Stimulated activated CD8-positive, alpha-beta memory T cell treated with anti-CD3 and anti-CD28 coated beads, Interleukin-4, amount 100 ng/mL, for 4 hours (primary cell): ENCODE measurements at places on chromosomes 6 and 20.

GRCh38 chr6:163446549-163446948 lies 32.0 kb downstream of the QKI start:
- no peak for DNase-seq

DNA sequence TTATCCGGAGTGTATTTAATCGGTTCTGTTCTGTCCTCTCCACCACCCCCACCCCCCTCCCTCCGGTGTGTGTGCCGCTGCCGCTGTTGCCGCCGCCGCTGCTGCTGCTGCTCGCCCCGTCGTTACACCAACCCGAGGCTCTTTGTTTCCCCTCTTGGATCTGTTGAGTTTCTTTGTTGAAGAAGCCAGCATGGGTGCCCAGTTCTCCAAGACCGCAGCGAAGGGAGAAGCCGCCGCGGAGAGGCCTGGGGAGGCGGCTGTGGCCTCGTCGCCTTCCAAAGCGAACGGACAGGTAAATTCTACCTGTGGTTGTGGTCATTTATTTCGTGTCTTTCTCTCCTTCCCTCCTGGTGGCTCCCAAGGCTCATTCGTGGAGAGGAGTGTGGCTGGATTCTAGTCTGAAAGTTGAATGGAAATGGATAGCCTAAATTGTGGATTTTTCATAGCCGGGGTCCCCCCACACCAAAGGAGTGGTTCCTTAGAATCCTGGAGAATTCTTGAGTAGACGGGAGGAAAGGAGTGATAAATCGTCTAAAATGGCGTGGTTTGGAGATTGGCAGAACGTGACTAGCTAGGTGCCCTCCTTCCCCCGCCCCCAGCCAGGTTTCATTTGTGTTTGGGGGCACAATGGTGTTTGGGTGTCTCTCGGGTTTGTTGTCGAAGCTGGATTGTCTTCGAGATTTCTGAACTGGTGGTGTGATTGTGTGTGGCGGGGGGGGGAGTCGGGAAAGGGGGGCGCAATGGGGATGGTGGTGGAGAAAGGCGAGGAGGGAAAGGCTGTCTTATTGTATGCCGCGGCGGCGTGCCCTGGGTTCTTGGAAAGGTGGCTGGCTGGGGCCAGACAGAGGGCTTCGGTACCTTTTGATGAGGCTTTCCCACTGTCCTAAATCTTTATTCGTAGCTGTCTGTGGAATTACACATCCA lies 673 bp downstream of the MARCKS start:
- DNase-seq, result no peak

- DNase-seq, result no peak
Observed at GRCh38 chr6:99324996-99325395, 24.5 kb downstream of the FAXC start.

DNA sequence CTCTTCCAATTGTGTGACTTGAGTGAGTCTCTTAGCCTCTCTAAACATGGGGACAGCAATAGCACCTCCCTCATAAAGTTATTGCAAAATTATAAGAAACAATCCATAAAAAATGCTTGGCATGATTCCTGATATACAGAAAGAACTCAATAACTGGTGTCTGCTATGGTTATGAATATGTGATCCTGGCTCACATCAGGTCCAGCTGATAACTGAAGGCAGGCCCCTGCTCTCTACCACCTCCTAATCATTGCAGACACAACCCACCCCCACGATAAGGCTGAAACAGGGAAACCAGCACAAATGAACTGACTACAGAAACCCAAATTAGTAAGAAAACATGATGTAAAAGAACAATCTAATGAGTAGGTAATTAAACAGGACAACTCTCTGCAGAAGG lies 5.4 kb downstream of the TRIM15 start:
- no peak for DNase-seq

DNA sequence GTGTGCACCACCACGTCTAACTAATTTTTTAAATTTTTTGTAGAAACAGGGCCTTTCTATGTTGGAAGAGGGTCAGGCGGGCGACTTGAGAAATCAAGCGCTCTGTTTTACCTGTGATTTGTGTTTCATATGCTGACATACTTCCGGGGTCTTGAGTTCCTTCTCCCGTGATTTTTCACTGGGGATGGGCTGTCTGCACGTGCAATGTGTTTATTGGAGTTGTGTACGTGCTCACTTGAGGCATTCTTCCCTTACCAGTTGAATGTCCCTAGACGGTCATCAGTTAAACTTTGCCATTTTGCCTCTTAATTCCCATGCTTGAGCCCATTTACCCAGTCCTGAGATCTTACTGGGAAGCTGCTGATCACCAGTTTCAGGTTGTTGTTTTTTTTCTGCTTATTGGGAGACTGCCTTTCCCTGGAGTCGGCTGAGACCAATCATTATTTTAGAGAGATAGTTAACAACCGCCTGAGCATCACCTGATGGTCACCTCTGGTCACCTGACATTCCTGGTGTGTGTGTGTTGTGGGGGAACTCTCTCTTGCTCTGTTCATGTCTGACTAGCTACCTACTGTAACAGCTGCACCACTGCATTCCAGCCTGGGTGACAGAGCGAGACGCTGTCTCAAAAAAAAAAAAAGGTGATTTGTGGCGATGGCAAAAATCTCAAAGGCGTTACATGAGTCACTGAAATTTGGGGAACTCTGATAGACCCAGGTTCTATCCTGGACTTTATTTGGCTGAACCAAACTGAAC lies 34.8 kb upstream of the NCOA3 start:
- DNase-seq, result no peak

GRCh38 chr6:157813750-157814455 lies 9.1 kb upstream of the SNX9 start:
- no peak for DNase-seq

DNA sequence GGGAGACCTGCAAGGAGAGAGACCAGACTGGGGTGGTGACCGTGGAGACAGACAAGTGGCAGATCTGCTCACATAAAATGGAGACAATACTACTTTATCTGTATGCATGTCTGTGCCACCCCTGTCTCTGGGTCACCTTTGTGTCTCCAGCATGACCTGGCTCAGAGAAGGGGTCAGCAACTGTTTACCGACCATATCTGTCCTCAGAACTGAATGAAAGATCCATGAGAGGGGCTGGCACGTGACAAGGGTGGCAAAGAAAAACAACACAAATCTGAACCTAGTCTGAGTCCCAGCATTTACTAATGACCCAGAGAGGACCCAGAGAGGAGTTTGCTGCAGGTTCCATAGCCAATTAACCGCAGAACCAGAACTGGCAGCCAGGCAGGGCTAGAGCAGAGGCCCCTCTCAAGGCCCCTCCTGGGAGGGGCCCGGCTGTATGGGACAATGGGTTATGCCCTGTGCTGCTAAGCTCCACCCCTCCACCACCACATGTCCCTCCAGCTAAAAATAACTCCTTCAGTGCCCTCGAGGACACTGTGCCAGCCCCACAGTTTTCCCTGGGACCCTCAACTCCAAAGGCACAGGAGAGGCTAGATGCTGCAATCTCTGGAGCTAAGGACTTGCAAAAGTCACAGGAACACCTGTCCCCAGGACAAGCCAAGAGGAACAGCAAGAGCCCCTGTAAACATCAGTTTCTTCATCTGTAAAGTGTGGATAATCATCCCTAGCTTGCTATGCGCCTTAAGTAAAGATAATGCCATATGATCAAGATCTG lies 2.2 kb downstream of the AHCY start:
- DNase-seq, result no peak

- DNase-seq, result no peak
Observed at GRCh38 chr6:161188547-161189465, 85.1 kb downstream of the AGPAT4 start.

GRCh38 chr20:57676589-57677583 lies 32.9 kb downstream of the PMEPA1 start:
- DNase-seq, result no peak

- DNase-seq, result no peak
Observed at GRCh38 chr20:3239026-3239866, at the start of gene SLC4A11. Gene SLC4A11 (minus strand): TSS chr20:3239190. CDS start chr20:3239137, 53 bp downstream.

- no peak for DNase-seq
Observed at GRCh38 chr20:59740621-59741020, 136.3 kb downstream of the PHACTR3 start.

DNA sequence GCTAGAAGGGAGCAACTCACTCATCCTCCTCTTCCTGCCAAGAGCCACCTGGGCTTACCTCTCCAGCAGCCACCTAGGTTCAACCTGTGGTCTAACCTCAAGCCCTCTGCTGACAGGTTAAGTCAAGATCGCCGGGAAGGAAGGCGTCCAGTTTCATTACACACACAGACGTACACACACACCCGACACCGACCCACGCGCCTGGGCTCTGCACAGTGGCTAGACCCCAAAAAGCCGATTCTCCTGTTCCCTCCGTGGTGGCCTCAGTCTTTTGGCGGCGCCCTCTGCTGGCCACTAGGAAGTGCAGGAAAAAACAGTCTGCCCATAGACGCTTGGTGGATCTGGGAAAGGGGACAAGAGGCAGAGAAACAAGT lies 52.8 kb downstream of the MRPL14 start:
- DNase-seq, result peak; percentile 27

DNA sequence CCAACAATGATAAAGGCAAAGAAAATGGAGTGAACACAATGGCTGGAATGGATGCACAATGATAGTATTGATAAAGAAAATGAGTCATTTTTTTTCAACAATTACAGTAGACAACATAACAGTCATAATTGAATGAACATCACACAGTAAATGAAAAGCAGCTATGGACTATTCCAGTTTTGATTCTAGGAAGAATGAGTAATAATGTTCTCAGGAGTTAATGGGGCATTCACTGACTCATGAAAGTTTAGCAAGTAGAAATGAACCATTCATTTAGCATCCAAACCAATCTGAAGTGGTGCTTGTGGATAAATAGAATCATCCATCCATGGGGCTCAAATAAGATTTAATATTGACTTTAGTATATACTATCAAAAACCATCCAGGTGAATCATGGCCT lies 1029.5 kb upstream of the GJE1 start:
- DNase-seq, result no peak

DNA sequence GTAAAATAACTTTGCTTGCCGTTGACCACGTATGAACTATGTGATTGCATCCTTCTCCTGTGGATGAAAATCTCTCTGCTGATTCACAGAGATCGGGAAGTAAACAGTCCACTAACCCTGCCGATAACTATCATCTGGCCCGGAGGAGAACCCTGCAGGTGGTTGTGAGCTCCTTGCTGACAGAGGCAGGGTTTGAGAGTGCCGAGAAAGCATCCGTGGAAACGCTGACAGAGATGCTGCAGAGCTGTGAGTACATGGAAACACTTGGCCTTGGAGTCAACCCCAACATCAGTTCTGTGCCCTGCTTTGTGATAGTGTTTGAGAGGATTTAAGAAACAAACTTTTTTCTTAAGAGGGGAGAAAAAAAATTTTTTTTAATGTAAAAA lies 937 bp downstream of the TAF8 start:
- no peak for DNase-seq

DNA sequence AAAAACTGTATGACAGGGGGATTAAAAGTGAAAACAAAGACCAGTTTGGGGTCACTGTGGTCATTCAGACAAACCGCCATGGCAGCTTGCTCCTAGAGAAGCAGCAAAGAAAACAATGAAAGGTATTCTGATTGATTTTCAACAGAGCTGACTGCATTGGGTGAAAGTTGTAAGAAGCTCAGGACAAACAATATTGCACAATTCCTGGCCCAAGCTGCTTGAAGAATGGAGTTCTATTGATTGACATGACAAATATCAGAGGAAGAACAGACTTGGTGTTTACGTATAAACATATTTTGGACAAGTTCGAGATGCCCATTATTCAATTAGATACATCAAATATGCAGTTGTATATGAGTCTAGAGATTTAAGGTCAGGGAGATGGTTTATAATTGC lies 62.0 kb downstream of the TRIM38 start:
- DNase-seq, result no peak

DNA sequence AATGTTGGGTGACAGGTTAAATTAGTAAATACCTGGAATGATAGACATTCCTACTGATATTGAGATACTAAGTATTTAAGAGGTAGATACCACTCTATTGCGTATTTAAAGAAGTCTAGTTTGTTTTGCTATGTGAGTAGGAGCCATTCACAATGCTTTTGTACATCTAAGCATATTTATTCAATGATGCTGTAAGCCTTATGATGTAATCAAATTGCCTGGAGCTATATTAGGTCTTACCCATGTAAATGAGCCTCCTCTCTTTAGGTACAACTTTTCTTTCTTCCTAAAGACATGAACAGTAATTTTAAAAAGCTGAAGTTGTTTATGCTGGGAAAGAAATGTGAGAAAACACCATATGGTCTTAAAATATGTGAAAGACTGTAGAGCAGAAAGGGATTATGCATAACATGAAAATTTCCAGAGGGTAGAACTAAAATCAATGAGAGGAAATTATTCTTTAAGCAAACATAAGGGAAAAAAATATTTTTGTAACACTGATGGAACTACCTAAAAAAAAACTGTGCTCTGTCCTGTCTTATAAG lies 526.7 kb downstream of the EPHA7 start:
- DNase-seq, result no peak

DNA sequence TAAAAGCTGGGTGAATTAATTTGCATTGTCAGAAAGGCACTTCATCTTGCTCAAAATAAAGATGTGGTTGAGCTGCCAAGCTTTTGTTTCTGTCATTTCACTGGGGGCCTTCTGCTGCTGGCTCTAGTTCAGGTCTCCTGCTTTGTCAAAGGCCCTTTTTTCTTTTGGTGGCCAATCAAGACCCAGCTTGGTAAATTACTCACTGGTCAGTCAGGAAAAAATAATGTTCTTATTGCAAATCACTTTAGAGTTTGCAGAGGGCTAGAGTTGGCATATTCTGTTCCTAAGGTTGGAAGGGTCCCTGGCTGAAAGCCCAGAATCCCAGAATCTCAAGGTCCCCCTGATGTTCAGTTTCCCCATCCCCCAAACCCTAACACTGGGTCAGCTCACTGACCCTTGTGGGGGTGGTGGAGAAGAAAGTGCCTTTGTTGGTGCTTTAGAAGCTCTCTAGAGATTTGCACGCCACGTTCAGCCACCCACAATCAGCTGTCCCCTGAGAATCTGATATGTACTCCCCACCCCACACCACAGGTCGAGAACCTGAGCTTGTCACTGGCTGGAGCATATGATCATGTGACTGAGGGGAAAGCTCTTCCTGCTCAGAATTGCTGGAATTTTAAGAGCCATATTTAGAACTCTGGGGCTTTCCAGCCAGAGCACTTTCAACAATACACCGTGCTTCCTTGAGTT lies 21.7 kb upstream of the BNIP5 start:
- no peak for DNase-seq
